ENCODE measurements at places on chromosomes 12 and 14. TPM values are rescaled to one million over a fixed set of nuclear protein-coding genes. Genes with fewer than 3 reads are reported as not detected.

The COL2A1 gene
- not detected for total RNA-seq

GRCh38 chr14:29650554-29651269 is 276.9 kb downstream of the PRKD1 start:
- no peak for DNase-seq

- no peak for DNase-seq
These were observed 4.0 kb downstream of the STX2 start for GRCh38 chr12:130835011-130835410.

The CD163L1 gene
- 2.8 TPM for total RNA-seq

- no peak for DNase-seq
These were observed 177.3 kb upstream of the CDKN3 start for GRCh38 chr14:54219261-54220070.

DNA sequence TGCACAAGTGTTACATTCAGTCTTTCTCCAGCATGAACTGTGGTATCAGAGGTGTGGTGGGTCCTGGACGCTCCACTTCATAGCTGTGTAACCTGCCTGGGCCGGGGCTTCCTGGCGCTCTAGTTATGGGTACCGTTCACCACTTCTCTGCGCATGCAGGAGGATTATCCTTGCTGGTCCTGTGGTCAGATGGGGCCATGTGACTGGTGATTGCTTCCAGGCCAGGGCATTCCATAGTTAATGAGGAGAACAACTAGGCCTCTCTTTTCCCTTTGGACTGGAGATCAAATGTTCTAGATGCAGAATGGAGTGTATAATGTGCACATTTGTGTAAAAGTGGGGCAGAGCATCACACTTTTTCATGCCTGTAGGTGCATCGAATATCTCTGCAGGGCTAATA is 444.0 kb downstream of the AACS start:
- no peak for DNase-seq

Measured in esophagus squamous epithelium (tissue), 5 donors.